Suppressor macrophage treated with lipopolysaccharide for 4 hours (primary cell): ENCODE measurements at places on chromosomes 3 and 15.

DNA sequence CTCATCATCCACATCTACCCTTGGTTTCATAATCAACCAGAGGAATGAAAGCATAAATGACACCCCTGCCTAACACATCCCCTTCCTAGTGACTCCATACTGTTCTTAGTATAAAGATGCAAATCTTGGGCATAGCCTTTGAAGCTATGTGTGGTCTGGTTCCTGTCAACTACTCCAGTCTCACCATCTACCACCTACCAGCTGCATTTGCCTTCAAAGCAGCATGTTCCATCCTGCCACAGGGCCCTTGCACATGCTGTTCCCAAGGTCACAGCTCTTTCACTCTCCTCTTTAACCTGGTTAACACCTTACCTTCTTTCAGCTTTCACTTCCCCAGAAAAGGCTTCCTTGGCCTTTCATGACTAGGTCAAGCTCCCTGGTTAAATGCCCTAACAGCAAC lies 62.3 kb upstream of the ARHGEF3 start:
- peak; percentile 12 for DNase-seq

DNA sequence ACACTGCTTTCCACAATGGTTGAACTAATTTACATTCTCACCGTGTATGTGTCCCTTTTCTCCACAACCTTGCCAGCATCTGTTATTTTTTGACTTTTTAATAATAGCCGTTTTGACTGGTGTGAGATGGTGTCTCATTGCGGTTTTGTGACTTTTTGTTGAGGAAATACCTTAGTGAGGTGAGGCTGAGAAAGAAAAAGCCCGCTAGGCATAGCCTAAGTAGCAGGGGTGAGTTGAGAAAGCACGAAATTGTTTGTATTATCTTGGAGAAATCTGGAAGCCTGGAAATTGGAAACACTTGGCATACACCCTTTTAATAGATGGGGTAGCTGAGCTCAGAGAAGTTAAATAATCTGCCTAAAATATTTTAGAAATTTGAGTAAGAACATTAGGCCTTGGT lies 61.5 kb upstream of the CFAP161 start:
- no peak for DNase-seq

DNA sequence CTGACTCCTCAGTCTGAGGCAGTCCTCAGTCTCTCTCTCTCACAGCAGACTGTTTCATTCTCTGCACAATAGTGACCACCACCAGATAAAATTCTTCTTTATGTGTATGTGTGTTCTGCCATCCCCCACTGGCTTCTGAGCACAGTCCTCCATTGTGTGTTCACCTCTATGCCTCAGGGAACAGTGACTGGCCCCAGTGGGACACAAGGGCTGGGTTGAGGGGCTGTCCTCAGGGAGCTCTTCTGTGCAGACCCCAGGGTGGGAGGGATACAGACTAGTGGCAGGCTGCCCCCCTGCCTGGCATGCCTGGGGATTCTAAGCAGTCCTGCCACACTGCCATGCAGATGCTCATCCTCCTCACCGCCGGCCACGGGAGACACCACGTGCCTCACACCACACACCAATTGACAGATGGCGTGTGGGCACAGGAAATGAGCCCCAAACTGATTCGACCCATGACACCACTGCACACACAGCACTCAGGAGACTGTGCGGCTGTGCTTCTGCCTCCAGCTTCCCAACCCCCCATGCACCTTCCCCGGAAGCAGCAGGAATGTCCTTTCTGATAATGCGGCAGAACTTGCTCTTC lies 237.6 kb upstream of the CHRNA7 start:
- DNase-seq = no peak

GRCh38 chr3:159417761-159418160 lies 570.9 kb upstream of the IL12A start:
- no peak for DNase-seq

DNA sequence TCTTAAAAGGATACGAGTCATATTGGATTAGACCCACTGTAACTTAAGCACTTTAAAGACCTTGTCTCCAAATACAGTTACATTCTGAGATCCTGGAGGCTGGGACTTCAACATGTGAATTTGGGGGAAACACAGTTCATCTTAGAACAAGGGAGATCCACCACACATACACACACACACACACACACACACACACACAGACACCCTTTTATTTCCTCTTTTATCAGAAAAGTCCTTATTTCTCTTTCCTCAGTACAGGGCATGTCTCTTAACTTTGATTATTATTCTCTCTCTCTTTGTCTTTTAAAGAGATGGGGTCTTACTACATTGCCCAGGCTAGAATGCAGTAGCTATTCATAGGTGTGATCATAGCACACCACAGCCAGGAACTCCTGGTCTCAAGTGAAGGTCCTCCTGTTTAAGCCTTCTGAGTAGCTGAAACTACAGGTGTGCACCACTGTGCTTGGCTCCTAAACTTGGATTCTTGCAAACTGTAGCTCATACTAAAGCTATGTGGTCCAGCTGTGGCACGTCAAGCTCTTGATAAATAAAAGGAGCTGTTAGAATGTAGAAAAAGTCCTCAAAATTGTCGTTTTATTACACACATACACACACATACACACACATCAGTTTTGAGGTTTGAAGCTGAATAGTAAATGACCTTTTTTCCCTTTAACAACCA lies 7.4 kb downstream of the GOLM2 start:
- peak; percentile 42 for DNase-seq

DNA sequence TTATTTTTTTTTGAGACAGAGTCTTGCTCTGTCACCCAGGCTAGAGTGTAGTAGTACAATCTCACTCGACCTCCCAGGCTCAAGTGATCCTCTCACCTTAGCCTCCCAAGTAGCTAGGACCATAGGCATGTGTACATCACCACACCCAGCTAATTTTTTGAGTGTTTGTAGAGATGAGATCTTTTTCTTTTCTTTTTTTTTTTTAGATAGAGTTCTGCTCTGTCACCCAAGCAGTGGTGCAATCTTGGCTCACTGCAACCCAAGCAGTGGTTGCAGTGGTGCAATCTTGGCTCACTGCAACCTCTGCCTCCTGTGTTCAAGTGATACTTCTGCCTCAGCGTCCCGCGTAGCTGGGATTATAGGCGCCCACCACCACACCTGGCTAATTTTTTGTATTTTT lies 5.2 kb downstream of the CEP97 start:
- DNase-seq = no peak

DNA sequence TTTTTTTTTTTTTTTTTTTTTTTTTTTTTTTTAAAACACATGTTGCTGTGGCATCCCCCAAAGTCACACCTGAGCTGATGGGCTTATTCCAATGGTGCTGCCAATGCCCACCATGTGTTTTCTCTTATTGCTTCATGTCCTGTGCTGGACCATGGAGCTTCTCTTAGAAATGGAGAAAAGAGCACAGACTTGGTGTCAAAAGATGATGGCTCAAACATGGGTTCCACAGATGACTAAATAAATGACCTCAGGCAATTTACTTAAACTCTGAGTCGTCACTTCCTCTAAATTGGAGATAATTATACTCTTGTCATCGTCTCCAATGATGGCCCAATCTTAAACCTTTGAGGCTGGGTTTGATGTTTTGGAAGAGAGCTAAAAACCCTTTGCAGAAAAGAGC lies 28.1 kb downstream of the CHST2 start:
- DNase-seq = peak; percentile 62

DNA sequence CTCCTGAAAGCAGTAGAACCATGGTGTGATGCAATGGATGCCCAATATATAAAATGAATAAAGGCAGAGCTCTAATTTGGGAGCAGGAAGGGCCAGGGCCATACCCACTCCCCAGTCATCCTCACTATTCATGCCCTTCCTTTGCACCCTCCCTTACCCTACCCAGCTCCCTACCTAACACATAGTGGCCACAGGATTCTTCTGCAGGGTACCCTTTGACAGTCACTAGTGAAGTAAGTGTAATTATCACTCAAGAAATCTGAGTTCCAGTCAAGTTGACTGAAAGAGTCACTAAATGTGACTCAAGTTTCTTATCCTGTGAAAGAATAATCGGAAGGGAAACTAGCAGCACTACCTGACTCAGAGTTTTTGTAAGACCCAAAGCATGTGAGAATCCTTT lies 69.2 kb downstream of the RASA2 start:
- DNase-seq = no peak
